Temporal lobe (tissue), 4 donors: ENCODE measurements at places on chromosomes 12 and 14. TPM values are rescaled to one million over a fixed set of nuclear protein-coding genes. Genes with fewer than 3 reads are reported as not detected.

The FOXA1 gene
- not detected for total RNA-seq

The PPP1R1A gene
- 7.9 TPM for total RNA-seq

The CNPY2 gene
- total RNA-seq: 32.0 TPM

The GPD1 gene
- total RNA-seq: 15.2 TPM

The OR4E2 gene
- total RNA-seq: not detected

The GUCY2C gene
- under 0.01 TPM for total RNA-seq

The ZNF891 gene
- total RNA-seq: 6.6 TPM

The NINJ2 gene
- 0.49 TPM for total RNA-seq

The IQSEC3 gene
- 6.6 TPM for total RNA-seq

The IFNG-AS1 gene
- not detected for total RNA-seq

The PMCH gene
- total RNA-seq: not detected

The ATL1 gene
- total RNA-seq: 70.6 TPM
